ENCODE measurements at places on chromosomes 13 and 19.

GRCh38 chr19:1851654-1852580 is 3.6 kb upstream of the REXO1 start:
- peak; percentile 52 for DNase-seq

DNA sequence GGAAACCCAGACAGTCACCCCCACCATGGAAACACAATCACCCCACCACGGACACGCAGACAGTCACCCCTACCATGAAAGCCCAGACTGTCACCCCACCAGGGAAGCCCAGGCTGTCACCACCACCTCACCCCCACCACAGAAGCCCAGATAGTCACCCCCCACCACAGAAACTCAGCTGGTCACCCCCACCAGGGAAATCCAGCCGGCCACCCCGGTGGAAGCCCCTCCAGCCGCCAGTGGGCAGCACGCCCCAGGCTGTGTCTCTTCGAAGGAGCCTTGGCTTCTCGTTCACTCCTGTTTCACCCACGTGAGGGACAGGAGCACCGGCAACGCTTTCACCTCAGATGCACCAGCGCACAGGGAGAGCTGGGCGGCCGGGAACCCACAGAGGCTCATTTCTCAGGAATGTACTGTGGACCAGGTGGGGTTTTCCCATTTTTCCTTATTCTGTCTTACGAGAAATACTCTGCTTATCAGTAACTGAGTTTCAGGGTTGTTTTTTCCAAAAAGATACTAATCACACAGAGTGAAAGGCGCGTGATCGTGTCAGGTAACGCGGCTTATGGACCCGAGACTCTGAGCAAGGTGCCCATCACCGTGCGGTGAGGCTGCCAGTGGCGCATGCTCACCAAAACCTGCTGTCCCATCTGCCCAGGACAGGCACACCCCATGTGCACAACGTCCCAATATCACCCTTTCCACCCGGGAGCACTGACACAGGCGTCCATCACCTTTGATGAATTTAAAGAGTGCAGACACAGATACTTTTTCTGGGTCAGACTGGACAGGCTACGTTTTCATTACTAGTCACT is 28.0 kb downstream of the CARS2 start:
- DNase-seq: peak; percentile 38

- peak; percentile 53 for DNase-seq
Observed at GRCh38 chr13:24228852-24229458, 68.4 kb downstream of the SPATA13 start.

DNA sequence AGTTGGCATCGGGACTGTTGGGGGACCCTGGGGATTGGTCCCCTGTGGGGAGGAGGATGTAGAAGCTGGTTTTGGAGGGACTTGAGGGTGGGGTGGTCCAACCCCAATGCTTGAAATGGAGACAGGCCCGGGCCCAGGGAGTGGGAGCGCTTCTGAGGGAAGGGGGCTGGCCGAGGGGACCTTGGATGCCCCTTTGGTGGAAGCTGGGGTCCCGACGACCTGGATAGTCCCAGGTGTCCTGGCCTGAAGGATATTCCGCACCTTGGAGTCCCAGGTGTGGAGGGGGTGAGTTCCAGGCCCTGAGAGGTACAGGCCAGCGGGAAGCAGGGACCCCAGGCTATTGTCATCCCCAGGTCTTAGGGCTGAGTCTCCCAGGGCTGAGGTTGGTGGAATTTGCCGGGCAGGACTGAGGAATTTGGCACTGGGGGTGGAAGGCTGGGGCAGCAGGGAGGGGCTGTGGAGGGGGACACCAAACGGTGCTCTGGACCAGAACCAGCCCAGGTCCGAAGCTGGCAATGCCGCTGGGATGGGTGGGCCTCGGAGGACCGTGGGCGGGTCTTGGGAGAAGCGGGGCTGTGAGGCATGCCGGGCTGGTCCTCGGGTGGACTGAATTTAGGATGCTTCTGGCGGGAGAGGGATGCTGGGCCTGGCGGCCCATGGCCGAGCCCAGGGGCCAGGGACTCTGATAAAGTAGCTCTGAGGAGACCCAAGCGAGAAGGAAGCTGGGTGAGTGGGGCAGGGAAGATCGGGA is 1.8 kb downstream of the HDGFL2 start:
- DNase-seq: no peak

DNA sequence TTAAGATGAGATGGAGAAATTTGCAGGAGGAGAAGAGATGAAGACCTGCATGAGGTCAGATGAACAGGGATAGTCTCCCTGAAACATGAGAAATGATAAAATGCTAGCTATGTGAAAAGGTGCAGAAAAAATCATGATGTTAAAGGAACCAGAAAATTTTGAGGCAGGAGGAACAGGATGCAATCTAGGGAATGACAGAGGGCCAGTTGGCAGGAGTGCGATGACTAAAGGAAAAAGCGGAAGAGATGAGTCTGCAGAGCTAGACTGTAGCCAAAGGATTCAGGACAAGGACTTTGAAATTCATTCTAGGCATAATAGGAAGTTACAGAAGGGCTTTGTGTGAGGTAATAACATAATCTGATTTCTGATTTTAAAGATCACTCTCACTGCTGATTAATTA is 77.9 kb downstream of the TRPC4 start:
- DNase-seq: no peak

- DNase-seq: no peak
Observed at GRCh38 chr19:55196803-55197202, 12.5 kb downstream of the PTPRH start.

DNA sequence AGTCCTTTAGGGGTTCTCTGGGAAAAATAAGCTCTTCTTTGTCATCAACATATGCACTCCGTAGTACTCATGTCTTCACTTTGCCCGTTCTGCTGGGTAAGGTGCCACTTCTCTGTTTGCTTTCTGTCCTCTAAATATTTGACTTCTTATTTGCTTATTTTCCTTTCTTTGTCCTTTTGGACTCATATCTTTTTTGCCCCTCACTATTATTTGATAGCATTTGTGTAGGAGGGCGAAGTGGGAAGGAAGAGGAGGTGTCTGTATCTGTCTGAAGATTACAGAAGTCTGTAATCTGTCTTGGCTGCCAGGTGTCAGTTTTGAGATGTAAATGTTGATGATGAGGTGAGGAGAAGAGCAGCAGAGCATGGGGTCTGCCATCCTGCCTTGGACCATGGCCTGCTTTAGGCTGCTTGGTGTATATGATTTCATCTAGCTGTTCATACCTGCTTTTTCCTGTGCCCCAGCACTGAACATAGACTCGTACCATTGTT is 30.8 kb downstream of the USPL1 start:
- DNase-seq: no peak

- no peak for DNase-seq
Observed at GRCh38 chr13:108957369-108958012, 328.1 kb downstream of the MYO16 start.

DNA sequence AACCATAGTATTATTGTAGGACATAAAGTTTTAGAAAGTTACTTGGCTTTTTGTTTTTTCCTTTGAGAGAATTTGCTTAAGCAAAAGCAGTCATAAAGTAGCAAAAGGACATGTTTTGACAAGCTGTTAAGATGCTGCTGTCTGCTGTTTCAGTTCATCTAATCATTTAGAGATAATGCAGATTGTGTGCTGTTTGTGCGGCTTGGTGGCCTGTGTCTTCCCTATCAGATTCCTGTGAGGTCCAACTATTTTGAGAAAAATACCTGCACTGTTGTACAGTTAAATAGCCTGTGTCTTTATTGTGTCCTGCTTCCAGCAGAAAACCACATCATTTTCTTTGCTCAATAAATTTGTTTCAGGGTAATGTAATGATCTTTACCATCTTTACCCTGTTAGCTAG is 20.0 kb downstream of the UCHL3 start:
- DNase-seq: no peak

DNA sequence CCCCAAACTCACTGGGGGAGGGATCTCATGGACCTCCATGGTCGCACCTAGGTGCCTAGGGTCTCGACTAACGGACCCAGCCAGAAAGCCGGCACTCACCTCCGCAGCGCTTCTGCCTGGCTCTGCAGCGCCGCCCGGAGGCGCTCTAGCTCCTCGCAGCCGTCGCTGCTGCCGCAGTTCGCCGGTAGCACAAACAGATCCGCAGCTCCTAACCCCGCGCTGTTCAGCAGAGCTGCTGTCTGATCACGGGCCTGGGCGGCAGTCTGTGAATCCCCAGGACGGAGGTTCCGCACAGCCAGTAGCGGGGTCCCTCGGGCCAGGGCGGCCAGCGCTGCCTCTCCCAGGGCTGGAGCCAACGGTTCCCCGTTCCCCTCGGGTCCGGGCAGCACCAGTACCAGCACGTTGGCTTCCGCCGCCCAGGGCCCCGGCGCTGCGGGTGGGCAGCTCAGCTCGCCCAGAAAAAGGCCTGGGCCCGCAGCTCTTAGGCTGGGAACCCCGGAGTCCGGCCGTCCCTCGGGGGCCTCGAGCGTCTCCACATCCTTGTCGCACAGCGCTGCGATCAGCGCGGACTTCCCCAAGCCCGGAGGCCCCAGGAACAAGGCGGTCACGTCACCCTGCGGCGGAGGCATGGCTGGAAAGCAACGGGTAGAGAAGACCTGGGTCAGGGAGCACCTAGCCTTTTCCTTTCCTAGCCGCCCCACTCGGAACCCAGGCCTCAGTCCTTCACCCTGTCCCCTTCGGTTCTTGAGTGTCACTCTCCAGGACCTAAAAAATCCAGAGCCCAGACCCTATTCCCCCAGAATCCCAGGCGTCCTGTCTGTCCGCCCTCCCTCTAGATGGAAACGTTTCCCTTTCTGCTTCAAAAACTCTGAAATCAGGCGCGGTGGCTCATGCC is 977 bp downstream of the IRGQ start:
- DNase-seq: peak; percentile 82

All from activated CD4-positive, alpha-beta T cell treated with anti-CD3 and anti-CD28 coated beads for 48 hours (primary cell).